ENCODE measurements at places on chromosomes 11 and 22.

GRCh38 chr11:100011697-100012096 lies 675.4 kb upstream of the ARHGAP42 start:
- no peak for DNase-seq

DNA sequence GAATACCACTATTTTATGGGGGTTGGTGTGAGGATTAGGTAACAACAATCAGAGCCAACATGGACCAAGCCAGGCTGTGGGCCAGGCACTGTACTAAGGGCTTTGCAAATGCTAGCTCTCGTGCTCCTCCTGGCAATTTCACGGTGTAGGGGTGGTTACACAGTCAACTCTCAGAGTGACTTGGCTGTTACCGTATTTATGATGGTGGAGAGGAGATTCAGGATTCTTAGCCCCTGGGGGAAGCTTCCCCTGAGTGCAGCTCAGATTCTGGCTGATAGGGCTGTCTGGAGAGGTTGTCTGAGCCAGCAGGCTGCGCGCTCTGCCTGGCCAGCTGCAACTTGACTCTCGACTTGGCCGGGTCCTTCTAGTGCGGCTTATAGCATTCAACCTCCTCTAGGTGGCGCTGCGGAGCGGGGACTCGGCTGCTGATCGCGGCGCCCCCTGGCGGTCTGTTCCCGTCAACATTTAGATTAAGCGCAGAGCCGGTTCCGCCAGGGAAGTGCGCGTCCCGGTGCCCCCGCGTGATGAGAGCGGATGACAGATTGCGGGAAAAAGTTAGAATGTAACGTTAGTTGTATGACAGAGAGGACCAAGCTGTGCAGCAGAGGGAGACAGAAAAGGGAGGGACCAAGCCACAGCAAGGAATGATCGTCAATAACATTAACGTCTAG lies 4.5 kb upstream of the NCF4 start:
- peak; percentile 65 for DNase-seq

DNA sequence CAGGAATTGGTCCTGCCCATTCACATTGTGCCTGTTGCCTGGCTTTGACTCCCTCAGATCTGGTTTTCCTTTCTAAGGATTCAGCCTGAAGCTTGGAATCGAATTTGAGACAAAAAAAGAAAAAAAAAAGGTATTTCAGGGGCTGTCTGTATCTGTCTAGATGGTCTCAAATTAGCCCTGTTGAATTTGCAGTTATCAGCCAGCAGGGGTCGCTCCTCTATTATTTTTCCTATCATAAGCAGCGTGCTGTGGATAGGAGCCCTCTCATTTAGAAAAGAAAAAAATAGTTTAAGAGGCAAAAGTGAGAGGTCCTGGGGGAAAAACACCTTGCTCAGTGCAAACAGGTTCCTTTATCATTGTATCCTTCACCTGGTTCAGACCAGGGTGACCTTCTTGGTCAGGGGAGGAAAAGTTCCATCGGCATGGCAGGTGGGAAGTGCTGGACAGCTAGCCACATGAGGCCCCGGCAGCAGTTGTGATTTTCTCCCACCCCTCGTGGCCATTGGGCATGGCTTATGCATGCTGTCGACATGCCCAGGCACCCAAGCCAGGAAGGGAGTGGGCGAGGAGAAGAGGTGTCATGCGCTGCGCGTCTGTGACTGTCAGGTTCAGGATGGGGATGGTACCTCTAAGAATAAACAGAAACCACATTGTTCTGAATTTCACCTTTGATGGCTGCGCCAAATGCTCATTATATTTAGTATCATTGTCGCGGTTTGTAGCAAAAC lies 13.1 kb downstream of the OR5AK2 start:
- DNase-seq, result no peak

DNA sequence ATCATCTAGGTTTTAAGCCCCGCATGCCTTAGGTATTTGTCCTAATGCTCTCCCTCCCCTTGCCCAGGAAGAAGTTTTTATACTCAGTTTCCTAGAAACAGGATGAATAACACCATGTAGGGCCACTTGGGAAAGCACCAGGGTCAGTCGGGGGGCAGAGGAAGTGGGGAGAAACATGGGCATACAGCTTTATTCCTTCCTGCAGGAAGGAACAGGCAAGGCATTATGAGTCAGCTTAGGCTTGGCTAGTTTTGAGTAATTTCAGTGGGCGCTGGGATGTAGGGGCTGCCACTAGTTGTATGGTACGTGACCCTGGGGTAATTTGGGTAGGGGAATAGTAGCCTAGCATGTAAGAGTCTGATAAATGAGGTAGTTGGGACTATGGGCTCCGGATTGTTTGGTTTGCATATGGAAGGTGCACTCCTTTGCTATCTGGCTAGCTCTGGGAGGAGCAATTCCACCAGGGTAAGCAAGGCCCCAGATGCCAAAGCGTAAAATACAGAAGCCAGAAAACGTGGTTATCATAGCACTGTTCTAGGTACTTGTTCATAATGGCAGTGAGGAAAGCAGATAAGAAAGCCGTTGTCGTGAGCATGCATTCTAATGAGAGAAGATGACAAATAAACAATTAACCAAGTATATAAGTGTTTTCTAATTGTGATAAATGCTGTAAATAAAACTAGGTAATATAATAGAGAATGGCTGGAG lies 24.8 kb downstream of the ACER3 start:
- DNase-seq, result no peak

DNA sequence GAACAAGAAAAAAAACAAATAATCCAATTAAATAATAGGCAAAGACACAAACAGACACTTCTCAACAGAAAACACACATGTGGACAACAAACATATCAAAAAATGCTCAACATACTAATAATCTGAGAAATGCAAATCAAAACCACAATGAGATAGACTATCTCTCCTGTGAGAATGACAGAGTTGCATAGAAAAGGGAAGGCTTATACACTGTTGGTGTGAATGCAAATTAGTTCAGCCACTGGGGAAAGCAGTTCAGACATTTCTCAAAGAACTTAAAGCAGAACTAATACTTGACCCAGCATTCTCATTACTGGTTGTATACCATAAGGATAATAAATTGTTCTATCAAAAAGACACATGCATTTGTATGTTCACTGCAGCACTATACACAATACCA lies 637.8 kb upstream of the LUZP2 start:
- DNase-seq, result no peak

GRCh38 chr22:29302681-29303465 lies 3.6 kb upstream of the GAS2L1 start:
- DNase-seq, result no peak

DNA sequence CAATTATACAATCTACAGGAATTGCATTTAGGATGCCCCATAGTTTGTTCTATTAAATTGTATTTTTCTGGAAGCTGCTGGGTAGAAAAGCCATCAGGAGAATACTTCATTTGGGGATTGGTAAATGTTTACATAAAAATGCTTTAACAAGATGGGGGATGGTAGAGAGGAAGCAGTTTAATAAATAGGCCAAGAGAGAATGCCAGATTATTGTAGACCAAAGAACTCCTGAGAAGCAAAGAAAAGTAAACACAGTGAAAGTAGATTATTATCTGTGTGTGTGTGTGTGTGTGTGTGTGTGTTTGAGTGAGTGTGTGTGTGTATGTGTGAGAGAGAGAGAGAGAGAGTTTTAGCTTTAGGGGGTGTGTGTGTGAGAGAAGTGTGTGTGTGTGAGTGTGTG lies 820.4 kb upstream of the CCDC90B start:
- DNase-seq, result no peak

DNA sequence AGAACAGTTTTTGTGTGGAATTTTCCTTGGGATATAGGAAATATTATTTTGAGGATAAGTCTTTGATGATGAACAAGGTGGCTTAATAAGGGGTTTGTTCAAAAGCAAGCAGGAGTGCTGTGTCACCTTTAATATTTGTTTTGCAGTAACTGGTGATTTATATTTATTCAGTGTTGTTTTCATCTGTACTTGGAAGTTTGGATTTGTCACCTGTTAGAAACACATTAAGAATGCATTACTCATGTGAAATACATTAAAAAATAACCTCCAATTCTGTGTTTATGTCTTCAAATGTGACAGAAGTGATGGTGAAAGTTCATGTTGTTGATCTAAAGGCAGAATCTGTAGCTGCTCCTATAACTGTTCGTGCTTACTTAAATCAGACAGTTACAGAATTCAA lies 70.5 kb downstream of the DKK3 start:
- no peak for DNase-seq

DNA sequence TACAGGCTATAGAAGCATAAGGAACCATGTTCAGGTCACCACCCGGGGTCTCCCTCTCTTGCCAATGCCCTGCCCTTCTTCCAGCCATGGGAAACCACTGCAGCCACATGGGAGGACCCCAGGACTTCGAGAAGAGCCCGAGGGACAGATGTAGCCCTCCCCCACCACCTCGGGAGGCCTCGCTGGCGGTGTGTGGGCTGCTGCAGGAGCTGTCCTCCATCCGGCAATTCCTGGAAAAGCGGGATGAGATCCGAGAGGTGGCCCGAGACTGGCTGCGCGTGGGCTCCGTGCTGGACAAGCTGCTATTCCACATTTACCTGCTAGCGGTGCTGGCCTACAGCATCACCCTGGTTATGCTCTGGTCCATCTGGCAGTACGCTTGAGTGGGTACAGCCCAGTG lies 14.5 kb downstream of the HTR3A start:
- DNase-seq, result no peak

DNA sequence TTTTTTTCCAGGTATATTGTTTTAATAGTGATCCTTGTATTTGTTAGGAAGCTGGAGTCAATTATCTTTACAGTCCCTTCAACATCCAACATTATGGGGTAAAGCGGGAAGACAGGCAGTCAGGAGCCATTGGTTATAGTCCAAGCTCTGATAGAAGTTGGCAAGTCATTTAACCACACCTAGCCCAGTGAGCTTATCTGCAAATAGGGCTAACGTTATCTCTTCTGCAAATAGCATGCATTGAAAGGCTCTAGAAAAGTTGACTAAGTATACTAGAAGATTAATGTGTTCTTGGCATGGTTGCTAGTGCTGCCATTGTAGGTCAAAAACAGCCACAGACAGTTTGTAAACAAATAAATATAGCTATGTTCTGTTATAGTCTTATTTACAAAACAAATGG lies 520.7 kb downstream of the OPCML start:
- no peak for DNase-seq

DNA sequence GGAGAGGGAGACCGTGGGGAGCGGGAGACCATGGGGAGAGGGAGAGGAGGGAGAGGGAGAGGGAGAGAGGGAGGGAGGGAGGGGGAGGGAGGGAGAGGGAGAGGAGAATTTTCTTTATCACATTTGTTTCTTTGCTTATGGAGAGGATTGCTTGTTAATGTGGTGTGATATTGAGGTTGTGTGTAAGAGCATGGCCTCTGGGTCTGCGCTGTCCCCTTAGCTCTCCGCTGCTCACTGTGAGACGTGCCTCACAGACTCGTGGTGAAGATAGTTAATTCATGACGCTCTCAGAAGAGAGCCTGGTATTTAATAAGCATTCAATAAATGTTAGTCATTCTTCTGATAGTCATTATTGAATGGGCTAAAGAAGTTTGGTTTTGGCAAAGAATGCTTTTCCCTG lies 26.2 kb downstream of the PPFIA1 start:
- no peak for DNase-seq

DNA sequence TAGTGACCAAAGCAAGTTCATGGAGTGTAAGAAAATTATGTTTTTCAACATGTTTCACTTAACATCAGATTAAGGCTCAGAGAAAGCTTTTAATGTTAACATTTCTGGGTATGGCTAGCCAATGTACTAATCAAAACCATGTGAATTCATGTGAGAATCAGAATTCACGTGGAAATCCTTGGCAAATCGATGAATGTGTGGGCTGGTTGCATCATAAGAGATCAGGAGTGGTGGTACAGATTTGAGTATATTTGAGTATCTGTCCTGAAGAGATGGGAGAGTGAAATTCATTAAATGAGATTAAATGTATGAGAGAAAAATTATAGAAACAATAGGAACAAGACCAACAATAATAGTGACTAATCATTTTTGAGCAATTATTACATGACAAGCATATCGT lies 638.6 kb upstream of the ANO5 start:
- DNase-seq, result no peak

- no peak for DNase-seq
Measured at GRCh38 chr22:48692734-48693376, 1134.8 kb downstream of the BRD1 start.

- DNase-seq, result no peak
Measured at GRCh38 chr11:85672105-85672902, 7.4 kb upstream of the CREBZF start.

GRCh38 chr11:20493340-20493739 lies 105.8 kb downstream of the PRMT3 start:
- no peak for DNase-seq

Data from COR-L47 (cell line).